ENCODE measurements at places on chromosomes 5 and 9.
A peak's percentile ranks its signal among the peaks of the same experiment; 100 is the strongest.

DNA sequence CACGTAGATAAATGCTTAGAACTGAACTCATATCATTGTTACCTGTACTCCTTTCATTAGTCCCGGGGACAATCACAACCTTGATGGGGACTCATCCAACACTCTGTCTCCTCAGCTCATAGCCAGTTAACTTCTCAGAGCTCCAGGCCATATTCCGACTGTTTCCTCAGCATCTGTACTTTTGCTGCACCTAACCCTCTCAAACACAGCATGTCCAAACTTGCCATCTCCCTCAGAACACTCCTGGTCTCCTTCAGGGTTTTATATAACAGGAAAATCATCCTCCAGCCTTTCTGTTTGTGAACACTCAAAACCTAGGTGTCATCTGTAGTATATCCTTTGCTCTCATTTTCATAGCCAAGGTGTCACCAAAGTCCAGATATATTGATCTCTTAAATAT, 150.5 kb downstream of the CDH6 start:
- DNase-seq: no peak

- DNase-seq: peak; percentile 95
Measured at GRCh38 chr5:156475182-156476157, 148.5 kb downstream of the SGCD start.

GRCh38 chr5:32687499-32687831, 23.7 kb upstream of the NPR3 start:
- peak; percentile 27 for DNase-seq

DNA sequence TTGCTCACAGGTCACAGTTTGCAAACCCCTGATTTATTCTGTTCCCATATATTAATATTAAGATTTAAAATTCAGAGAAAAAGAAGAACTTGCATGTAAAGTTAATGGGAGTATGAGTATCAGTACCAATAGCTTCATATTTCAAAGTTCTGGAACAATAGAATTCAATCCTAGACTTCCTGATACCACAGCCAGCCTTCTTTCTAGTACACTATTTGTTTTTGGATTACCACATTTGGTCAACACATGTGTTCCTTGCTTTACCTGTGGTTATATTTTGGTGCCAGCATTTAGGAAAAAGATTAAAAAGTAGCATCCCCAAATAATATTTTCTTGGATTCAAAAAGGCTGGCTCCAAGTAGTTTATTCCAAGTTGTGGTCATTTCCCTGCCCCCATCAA, 49.5 kb downstream of the SPINK5 start:
- no peak for DNase-seq

DNA sequence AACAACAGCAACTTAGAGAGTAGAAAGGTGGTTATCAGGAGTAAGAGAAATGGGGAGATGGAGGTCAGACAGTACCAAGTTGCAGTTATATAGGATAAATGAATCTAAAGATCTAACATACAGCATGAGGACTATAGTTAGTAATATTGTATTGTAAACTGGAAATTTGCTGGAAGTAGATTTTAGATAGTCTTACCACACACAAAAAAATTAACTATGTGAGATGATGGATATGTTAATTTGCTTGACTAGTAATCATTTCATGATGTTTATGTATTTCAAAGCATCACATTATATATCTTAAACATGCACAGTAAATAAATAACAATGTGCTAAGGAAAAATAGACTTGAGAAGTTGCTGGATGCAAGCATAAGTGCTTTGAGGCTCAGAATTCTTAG, 622.1 kb downstream of the CCDC171 start:
- DNase-seq: no peak

- peak; percentile 46 for DNase-seq
Measured at GRCh38 chr9:124220946-124221451, 36.8 kb upstream of the NEK6 start.

GRCh38 chr5:173016598-173017046, 33.1 kb downstream of the ATP6V0E1 start:
- peak; percentile 22 for DNase-seq

- peak; percentile 47 for DNase-seq
Measured at GRCh38 chr9:125472926-125473701, 211.5 kb downstream of the GAPVD1 start.

DNA sequence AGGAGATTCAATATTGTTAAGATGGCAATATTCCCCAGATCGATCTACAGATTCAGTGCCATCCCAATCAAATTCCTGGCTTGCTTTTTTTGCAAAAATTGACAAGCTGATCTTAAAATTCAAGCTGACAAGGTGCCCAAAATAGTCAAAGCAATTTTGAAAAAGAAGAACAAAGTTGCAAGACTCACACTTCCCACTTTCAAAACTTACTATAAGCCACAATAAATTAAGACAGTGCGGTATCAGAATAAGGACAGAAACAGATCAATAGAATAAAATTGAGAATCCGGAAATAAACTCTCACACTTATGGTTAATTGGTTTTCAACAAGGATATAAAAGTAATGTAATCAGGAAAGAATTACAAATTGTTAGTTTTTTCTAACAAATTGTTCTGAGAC, 97.1 kb downstream of the NRG2 start:
- no peak for DNase-seq

GRCh38 chr5:97151370-97151769, 9.0 kb upstream of the LIX1 start:
- no peak for DNase-seq

GRCh38 chr9:98240475-98240874, 15.0 kb downstream of the TBC1D2 start:
- DNase-seq: no peak

GRCh38 chr5:11398728-11399127, 505.5 kb downstream of the CTNND2 start:
- no peak for DNase-seq

DNA sequence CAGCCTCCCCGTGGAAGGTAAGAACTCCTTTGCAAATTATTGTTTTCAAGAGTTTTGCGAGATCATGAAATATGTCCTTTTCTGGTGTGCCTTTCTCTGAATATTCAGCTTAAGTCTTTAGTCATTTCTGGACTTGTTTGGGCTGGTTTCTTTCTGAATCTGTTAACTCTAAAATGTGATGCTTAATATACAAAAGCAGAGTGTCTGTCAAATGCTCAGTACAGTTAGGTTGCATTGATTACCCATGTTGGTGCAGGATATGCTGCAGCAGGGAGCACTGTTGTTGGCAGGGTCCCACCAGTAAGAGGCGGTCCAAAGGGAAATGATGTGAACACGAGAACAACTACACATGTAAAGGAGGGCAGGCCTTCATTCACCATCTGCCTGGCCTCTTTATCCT, 47.7 kb downstream of the SPTAN1 start:
- DNase-seq: no peak
